ENCODE measurements at places on chromosomes 1 and 21. TPM values are rescaled to one million over a fixed set of nuclear protein-coding genes. Genes with fewer than 3 reads are reported as not detected.

Gene PRAMEF14
- not detected for total RNA-seq

DNA sequence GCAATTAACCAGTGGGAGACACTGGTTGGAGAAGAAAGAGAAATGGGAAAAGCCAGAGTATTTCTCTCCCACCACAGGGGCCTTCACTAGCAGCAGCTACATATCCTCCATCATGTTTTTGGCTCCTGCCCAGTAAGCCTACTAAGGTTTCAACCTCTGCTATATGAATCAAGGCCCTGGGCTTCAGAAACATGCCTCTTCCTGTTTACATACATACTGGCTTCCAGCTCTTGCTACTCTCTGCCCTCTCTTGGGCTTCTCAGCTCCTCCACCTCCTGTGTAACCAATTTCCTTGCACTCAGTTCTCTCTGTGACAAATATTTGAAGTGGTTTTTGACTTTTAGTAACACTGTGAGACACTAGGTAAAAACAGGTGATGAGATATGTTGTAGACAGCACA, 80.8 kb downstream of the LRRC7 start:
- DNase-seq: no peak

- no peak for DNase-seq
These were observed 125.5 kb downstream of the CHRM3 start for GRCh38 chr1:239511875-239512274.

Gene COL11A1
- 810 TPM for total RNA-seq

- no peak for DNase-seq
These were observed 15.0 kb upstream of the LRP8 start for GRCh38 chr1:53342735-53343470.

DNA sequence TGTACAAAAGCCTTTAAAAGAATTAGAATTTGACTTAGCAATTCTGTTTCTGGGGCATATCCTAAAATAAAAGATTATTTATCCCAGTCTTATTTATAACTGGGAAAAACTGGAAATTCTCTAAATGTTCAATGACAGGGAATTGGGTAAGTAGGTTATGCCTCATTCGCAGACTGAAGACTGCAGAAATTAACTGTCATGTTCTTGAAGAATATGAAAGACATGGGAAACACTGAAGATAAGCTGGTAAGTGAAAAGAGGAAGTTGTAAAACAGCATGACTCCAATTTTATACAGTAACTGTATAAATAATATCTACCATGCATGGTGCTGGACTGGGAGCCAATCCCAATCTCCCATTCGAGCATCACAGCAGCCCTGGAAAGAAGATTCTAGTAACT, 50.6 kb upstream of the SLC2A1 start:
- DNase-seq: no peak

Gene CCDC181
- total RNA-seq: 1.1 TPM

- DNase-seq: no peak
These were observed 210.9 kb downstream of the LTN1 start for GRCh38 chr21:28781602-28782276.

DNA sequence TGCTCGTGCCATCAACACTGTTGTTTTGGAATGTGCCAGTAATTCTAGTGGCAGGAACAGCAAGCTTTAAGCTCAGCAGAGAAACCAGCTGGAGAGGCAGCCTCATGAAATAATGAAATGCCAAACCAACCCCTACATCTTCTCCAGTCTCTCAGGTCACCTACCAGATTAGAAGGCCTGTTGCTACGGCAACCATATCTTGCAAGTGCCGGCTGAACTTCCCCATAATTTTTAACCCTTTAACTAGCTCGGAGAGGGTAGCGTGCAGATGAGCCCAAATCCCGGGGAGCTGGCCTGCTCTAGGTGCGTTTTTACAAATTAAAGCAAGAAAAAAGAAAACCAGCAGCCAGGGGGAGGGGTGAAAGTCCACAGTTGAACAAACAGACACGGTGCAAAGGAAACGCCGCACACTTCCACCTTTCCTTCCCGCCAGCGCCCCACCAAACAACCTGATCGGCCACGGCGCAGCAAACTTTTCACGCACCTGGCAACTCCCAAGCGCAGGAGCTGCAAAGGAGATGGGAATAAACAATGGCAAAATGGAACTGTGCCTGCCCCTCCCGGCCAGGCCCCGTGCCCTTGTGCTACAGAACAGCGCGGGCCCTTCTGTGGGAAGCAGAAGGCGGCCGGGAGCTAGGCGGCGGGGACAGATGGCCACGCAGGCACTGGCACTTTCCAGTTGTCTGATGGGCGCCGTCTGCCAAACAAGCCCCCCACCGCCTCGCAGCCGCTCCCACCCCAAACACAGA, 50.1 kb downstream of the SSBP3 start:
- DNase-seq: no peak

Gene S100A14
- 0.38 TPM for total RNA-seq

DNA sequence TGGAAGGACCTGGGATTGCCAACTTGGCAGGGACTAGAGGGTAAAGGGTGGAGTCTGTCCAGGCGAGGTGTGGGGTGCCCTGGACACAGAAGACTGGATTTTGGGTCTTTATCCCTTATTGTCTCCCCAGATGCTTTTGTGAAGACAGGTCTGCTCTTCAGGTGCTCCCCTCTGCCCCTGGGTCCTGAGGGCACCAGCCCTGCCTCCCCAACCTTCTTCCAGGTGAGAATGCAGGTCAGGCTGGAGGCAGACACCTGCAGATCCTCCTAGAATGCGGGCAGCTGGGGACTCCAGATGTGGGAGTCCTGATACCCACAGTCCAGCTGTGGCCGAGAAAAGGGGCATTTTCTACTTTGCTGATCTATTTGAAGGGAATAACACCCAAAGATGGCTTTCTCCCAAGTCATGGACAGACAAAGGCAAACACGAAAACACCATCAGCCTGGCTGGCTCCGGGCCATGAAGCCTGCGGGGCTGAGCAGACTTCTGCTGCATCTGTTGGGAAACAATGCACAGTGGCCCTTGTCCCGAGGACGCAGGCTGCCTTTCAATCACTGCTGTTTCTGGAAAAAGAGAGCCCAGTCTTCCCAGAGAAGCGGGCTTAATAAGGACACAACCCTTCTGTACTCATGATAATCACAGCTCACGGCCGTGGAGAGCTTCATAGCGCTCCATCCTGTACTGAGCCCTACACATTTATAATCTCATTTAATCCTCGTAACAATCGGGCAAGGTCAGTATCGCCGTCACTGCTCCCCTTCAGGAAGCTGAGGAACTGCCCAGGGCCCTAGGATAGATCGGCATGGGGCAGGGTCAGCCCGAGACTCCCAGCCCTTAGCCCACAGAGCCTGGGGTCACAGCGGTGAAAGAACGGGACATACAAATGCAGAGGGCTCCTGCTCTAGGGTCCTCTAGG, 62.0 kb upstream of the ABCG1 start:
- DNase-seq: no peak

Gene KDF1
- 0.22 TPM for total RNA-seq

Gene ATG4C
- 8.5 TPM for total RNA-seq
